Effector memory CD4-positive, alpha-beta T cell (primary cell): ENCODE measurements at places on chromosomes 2 and 18.

- no peak for DNase-seq
Measured at GRCh38 chr18:6994056-6994770, 123.4 kb downstream of the LAMA1 start.

GRCh38 chr2:190533968-190534309 lies 583 bp downstream of the NEMP2 start:
- DNase-seq = peak; percentile 31

DNA sequence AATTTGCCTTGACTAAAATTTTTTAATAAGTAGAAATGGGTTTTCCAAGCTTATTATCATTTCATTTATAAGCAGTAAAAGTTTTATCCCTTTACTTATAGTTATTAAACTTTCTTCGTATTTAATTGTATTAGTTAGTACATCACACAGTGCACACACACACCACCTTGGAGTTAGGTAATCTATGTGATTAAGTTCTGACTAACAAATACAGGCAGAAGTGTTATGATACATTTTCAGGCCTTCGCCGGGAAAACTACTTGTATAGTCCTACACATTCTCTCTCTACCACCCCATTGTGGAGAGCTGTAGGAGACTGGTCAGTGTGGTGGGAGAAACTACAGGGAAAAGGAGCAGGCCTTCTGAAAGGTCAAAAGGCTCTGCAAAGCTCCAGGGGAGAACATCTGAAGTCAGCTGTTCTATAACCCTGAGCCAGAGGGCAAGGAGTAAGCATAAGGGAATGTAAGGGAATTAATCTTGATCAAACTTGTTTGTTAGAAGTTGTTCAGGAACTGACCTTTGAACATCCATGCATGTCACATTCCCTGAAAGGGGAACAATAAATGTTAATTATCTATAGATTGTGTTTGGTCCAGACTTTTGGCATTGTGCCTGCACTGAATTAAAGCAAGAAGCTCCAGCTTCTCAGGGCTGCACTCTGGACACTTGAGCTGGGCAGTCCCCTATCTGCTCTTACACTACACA lies 231.7 kb downstream of the FSIP2 start:
- no peak for DNase-seq

- DNase-seq = no peak
Measured at GRCh38 chr2:222798528-222798927, 62.3 kb upstream of the ACSL3 start.

DNA sequence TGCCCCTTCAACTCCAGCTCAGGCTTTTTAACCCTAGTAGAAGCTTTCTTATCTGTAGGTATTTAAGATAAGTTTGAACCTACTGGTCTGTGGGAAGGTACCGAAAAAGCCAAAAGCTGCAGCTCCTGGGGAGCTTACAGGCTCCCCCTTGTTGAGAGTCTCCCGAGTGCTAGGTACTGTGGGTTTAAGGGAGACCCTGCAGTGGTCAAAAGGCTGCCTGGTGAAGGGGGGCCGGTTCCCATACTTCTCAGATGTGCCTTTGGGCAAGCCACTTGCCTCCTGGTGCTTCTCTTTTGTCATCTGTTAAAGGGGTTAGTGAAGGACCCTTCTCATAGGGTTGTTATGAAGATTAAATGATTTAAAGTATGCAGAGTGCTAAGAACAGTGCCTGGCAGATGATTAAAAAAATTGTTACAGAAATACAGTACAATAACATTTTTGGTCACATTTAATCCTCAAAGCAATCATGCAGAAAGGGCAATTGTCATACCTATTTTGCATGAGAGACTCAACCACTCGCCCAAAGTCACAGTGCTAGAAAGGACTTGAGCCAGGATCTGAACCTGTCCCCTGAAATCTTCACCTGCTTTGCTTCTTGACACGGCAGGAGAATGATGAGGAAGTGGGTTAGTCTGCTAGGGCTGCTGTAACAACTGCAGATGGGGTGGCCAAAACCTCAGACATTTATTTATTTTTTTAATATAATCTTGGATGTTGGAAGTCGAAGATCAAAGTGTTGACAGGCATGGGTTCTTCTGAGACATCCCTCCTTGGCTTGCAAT lies 62.5 kb downstream of the NEDD4L start:
- DNase-seq = no peak

GRCh38 chr2:215738351-215738750 lies 275.0 kb downstream of the MREG start:
- no peak for DNase-seq

GRCh38 chr2:65647249-65647842 lies 214.9 kb upstream of the SPRED2 start:
- no peak for DNase-seq

- no peak for DNase-seq
Measured at GRCh38 chr2:14072338-14072737, 560.2 kb upstream of the LRATD1 start.

DNA sequence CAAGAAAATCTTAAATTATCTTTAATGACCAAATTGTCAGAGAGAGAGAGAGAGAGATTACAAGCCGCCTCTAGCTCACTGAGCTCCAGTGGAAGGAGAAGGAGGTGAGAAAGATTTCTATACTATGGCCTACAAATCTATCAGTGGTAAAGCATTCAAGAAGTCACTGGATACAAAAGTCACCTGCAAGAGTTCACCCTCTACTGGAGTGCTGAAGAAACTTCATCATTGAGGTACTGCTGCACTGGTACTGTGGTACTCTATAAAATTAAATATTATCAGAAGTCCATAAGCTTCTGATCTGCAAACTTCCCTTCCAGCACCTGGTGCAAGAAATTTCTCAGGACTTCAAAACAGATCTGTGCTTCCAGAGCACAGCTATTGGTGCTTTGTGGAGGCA lies 48.3 kb upstream of the AGPS start:
- DNase-seq = no peak

GRCh38 chr2:108612153-108612513 lies 77.9 kb downstream of the LIMS1 start:
- no peak for DNase-seq

DNA sequence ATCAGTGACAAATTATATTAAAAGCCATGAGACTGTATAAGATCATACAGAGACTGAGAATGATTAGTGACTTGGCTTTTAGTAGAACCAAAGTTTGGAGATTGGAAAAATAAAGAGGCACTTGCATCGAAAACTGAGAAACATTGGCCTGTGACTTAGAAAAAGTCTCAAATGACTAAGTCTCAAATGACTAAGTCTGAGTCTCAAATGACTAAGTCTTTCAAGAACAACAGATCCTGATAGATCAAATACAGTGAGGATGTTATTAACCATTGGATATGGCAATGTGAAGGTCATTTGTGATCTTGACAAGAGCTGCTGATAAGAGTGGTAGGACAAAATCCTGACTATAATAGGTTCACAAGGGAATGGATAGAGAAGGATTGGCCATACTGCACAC lies 135.5 kb upstream of the FANCL start:
- no peak for DNase-seq
